Activated effector memory CD4-positive, alpha-beta T cell treated with anti-CD3 and anti-CD28 coated beads, Interleukin-2, amount 50 U/mL, for 16 hours (primary cell): ENCODE measurements at places on chromosomes 5 and 9.

DNA sequence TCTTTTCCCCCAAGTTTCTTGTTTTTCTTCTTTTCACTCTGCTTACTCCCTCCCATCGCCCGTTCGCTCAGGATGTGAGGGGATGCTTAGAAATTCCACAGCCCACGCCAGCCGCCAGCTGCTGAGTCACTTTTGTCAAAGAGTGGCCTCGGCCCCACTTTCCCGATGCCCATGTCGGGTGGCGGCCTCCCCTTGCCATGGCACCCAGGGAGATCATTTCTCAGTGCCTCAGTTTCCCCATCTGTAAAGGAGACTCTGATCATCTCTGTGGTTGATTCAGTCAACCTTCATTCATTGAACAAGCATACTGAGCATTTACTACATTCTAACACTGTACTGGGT is 353 bp upstream of the PDGFRB start:
- DNase-seq, result no peak

DNA sequence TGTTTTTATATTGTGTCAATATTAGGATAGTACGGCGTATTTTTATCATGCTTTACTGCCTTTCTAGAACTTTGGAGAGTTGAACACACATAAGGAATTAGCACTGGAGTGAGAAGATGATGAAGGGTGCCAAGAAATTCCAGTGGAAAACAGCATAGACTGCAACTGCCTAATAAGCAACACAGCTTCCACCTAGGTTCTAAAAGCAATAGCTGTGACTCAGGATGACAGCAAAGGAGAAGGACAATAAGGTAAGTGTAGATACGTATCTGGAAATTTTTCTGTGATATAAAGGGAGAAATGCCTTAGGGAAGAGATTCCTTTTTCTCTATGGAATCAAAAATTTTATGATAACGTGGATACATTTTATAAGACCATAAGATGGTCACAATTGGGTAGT is 7.4 kb downstream of the PTPRD start:
- no peak for DNase-seq

DNA sequence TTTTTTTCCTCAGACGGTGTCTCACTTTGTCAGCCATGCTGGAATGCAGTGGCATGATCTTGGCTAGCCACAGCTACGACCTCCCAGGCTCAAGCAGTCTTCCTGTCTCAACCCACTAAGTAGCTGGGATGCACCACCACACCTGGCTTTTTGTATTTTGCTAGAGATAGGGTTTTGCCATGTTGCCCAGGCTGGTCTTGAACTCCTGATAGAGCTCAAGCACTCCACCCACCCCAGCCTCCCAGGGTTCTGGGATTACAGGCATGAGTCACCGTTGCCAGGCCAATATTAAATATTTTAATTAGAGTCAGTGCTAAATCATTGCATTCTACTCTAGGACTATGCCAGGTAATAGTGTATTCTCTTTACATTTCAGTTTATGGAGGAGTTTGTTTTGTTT is 41.5 kb downstream of the UBE2R2 start:
- no peak for DNase-seq

DNA sequence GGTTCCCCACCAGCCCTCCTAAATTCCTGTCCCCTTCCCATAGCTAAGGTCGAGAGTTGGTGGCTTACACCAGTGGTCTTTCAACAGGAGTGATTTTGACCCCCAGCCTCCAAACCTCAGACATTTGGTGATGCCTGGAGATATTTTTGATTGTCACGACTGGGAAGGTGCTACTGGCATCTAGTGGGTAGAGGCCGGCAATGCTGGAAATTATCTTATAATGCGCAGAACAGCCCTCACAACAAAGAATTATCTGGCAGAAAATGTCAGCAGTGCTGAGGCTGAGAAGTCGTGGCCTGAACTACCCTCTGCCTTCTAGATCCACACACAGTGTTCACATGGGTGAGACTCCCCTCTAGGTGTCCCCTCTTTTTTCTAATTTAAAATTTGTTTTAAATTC is 69.6 kb downstream of the IL31RA start:
- no peak for DNase-seq

- peak; percentile 58 for DNase-seq
Observed at GRCh38 chr9:137320555-137321384, 18.7 kb upstream of the NRARP start.

DNA sequence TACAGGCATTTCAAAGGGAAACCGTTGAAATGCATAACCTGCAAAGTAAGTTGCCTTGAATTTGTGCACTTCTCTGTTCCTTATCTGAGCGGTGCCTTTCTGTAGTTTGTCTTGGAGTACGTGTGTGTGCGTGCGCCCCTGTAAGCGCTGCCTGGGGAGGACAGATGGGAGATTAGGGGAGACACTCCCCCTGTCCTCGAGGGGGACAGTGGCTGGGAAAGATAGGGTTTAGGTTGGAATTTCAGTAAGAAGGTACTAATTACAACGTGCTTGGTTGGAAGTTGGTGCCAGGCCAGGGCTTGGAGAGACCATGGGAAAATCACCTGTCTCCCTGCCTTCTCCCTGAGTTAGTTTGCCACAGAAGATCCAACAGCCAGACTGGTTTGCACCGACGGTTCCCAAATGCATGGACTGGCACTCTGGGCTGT is 73.2 kb downstream of the PIK3R1 start:
- DNase-seq, result no peak

GRCh38 chr5:160213537-160213936 is 15.8 kb upstream of the FABP6 start:
- no peak for DNase-seq

GRCh38 chr5:109767997-109768396 is 78.3 kb downstream of the MAN2A1 start:
- DNase-seq, result no peak

DNA sequence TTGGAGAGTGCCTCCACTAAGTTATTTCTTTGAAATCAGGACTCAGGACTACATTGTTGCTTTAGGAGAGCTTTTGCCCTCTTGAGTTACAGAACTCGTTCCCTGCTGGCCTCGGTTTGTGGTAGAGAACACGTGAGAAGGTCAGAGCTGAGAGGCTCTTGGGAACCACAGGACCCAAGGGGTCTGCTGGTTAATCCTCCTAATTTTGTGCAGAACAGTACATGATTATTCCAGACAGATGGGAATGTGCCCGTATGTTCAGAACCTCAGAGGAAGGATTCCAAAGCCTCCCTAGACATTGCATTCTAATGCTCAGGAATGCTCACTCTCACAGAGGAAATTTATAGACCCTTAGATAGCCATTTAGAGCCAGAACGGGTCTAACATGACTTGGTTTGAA is 25.2 kb upstream of the BASP1 start:
- DNase-seq, result no peak

DNA sequence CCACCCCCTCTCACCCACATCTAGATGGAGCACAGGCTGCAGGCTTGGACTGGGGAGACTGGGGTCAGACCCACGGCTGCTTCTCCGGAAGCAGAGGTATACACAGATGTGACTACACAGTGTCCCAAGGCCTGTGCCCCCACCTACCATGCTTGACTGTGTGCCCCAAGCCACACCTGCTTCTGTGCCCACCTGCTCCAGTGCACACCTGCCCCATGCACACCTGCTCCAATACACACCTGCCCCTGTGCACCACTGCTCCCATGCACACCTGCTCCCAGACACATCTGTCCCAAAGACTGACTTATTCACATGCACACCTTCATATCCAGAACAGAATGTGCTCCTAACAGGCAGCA is 5.5 kb upstream of the COL5A1 start:
- no peak for DNase-seq

DNA sequence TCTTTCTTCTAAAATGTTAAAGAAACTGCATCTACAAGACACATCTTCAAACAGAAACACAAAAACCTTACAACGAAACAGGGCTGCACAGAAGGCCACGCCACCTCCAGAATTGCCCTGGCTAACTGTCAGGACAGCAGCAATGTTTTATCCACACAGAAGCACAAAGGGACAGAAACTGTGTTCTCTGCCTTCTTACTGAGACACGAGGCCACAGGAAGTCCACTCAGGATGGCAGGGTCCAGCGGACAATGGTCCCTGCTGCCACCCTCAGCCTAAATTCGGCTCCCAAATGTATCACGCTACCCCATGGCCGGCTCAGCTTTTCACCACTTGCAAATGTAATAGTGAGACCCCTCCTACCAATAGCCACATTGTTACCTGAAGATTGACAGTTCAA is 159.8 kb upstream of the PHYKPL start:
- no peak for DNase-seq

DNA sequence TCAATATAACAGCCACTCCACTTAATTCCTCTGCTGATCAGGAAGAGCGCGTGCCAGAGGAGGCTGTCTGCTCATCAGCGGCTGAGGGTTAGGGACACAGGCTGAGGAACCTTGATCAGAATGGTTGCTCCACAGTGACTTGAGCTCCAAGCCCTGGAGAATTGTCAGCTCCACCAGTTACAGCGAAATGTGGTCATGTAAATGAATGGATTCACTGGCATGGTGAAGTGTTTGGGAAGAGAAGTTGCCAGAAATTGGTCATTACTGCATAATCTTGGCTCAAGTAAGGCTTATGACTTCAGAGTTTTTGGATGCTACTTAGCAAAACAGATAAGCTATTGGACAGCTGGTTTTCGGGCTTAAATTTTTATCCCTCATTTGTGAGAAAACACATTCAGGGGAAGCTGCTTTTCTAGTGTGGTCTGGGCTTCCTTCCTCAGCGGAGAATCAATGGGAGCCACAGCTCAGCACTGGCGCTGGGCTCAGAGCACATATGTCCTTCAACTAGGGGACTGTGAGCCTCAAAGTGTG is 65.0 kb downstream of the PRRT1B start:
- no peak for DNase-seq

- DNase-seq, result no peak
Observed at GRCh38 chr5:57416278-57416994, 66.2 kb downstream of the ACTBL2 start.

- DNase-seq, result no peak
Observed at GRCh38 chr9:124969401-124969800, 28.5 kb upstream of the GOLGA1 start.

DNA sequence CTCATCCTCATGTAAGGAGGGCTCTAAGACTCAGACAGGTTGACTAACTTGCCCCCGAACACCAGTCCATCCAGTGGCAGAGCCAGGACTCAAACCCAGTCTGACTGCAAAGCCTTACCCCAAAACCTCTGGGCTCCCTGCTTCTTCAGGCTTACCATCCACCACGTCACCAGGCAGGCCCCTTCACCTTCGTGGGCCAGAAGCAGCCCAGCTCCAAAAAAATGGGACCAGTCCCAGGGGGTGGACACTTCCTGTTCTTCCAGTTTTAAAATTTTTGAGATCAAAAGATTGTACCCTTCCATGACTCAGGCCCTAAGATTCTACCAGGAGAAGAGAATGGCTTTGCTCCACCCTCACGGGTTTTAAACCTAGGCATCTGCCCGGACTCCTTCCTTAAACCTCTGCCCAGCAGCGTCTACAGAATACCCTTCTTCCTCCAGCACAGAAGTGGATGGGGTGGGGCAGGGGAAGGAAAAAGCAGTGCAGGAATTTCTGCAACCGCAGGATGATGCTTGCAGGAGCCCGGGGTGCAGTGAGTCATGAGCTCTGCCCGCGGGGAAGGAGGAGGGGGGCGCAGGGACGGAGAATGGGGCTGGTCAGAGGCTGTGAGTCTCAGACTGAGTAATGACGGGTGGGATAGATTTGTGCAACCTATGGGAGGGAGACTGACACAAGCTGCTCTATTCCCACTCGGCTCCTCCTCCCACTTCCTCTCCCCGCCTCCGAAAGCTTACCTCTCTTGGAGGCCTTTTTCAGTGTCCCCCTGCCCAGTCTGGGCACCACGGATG is 50.4 kb upstream of the STXBP1 start:
- DNase-seq, result peak; percentile 69

- no peak for DNase-seq
Observed at GRCh38 chr5:110297152-110297670, 429.3 kb downstream of the TMEM232 start.

DNA sequence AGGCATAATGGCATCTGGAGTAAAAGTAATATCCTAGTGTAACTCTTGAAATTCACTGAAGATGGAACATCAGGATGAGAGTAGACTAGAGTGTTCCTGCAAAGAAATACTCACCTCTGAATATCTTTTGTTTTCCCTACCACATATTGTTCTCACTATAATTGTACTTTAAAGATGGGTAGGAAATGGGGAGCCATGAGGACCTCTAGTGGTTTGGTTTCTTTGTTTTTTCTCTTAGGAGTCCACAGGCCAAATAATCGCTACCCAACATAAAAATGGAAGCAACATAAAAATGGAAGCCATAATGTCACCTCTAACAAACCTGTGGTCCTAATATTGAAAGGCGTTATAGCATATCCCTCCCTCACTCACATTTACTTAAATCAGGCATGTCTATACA is 2375.8 kb downstream of the MAT2B start:
- no peak for DNase-seq

DNA sequence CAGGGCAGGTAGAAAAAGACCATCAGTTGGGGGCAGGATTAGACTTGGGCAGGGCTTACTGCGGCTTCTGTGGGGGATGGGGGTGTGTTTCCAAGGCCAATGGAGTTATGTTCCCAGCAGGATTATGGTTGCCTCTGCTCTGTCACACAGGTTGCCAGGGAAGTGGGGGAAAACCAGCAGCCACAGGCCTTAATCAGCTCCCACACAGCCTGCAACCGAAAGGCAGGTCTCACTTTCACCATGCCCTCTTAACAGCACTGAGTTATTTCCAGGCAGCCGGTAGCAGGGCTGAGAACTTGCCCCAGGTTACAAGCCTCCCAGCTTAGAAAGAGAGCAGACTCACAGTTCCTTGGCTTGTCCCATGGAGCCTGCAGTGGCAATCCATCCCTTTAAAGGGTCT is 205.5 kb downstream of the FGF10 start:
- no peak for DNase-seq

DNA sequence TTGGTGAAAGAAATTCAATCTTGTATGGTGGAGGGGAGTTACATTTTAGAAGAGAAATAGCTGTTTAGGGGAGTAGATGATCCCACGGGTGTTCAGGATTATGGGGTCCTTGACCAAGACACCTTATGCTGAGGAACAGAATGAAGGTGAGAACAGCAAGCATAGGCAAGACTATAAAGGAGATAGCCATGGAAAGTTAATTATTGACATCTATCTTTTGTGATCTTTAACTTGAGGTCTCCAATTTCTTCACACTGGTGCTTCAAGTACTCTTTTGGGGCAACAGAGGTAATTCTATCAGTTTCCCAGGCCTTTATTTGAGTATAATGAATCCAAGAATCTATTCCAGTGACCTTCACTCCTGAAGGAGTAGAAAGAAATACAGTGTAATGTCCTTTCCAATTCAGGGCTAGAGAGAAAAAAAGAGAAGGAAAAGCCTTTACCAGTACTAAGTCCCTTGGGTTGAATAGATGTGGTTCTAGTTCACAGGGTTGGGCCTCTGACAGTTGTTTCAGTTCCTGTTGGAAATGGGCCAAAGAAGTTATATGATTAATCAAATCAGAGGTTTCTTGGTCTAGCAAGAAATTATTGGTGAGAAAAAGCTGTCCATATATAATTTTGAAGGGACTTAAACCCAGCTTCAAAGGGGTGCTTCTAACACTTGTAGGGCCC is 2104.1 kb upstream of the ACO1 start:
- no peak for DNase-seq
